Activated T-cell treated with anti-CD3 and anti-CD28 coated beads, Interleukin-2, amount 50 U/mL, for 4 hours (primary cell): ENCODE measurements at places on chromosomes 13 and 19.

DNA sequence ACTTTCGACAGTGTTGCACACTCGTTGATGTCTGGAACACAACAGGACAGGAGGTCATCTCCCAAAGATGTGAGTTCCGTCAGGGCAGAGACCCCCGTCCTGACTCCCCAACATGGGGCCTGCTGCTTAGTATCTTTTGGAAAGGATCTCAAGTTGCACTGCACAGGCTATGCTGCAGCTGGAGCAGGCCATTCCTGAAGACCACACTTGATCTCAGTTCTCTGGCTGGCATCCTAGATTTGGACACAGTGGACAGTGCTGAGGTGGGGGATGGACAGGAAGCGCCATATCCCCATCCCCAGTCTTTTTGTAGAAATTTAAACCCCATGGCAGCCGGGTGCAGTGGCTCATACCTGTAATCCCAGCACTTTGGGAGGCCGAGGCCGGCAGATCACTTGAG is 5.9 kb downstream of the ADGRE2 start:
- no peak for DNase-seq

DNA sequence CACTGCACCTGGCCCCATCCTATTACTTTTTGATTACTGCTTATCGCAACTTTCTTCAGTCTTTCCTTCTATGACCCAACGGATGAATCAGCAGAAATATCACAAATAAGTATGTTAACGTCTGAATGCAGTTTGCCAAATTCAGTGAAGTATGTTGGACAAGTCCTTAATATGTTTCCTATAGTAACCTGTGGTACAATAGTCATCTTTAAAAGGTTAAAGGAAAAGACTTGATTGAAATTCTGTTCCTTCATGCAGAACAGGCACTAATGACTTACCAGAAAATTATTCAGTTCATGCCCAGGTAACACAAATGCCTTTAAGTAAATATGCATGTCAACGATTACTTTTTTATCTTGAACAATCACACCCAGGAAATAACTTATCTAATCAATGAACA is 242.6 kb downstream of the KCTD12 start:
- DNase-seq: no peak

GRCh38 chr13:50742968-50743367 is 100.5 kb downstream of the DLEU7 start:
- DNase-seq: no peak

GRCh38 chr13:44680746-44681355 is 104.7 kb upstream of the TSC22D1 start:
- no peak for DNase-seq
